ENCODE measurements at places on chromosomes 5 and 9.

DNA sequence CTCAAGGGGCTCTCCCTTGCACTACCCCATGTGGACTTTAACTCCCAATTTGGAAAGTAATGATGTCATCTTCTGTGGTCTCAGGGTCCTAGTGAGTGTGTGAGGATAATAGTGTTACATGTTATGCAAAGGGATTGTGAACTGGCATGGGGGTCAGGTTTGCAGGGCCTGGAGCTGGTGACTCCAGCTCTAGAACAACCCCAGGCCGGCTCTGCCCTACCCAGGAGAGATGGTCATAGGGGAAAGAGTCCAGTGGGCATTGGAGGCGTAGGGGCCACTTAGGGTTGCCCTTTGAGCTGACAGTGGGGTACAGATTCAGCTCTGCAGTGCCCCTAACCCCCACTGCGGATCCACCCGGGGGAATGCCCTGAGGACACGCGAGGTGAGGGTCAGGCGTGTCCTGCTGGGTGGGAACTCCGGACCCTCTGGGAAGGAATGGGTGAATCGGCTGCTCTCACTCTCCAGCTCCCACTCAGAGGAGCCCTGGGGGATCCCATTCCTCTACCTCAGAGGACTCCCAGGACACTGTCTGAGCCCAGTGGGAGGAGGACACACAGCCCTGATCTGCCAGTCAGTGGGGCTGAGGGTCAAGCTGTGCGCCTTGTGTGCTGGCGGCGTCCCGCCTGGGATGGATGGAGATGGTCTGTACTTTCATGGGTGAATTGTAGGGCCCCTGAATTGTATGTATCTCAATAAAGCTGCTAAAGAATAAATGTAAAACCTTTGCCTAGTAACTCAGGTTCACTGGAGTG is 2.5 kb upstream of the NKD2 start:
- DNase-seq: no peak

DNA sequence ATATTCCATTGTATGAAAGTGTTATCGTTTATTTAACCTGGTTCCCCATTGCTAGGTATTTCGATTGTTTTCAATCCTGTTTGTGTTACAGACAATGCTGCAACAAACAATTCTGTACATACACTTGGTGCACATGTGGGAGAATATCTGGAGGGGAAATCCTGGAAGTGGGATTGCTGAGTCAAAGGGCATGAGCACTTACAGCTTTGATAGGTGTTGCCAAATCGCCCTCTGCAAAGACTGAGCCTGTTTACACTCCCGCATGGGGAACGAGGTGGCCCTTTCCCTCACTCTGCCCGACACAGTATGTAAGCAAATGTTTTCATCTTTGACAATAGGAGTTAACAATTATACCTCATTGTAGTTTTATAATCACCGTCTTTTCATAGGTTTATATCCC is 66.2 kb downstream of the PDE6A start:
- no peak for DNase-seq

- DNase-seq: peak; percentile 8
Measured at GRCh38 chr5:66558560-66558959, 37.6 kb upstream of the MAST4 start.

DNA sequence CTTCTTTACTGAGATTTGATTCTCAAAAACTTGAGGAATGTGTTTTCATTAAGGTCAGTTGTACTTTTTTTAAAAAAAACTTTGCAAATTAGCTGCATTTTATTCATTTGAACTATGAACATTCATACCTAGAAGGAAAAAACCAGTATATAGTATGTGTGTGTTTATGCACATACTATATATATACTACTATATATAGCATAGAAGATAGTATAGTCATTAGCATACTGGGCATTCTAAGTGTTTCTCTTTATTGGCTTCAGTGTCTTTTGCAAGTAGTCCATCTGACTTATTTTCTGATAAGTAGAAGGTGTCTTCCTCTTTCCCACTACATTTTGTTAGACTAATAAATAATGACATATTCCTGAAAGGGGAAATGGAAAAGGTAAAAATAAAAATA is 33.0 kb downstream of the ELOVL7 start:
- DNase-seq: no peak

GRCh38 chr9:79778581-79778980 is 206.8 kb downstream of the TLE4 start:
- no peak for DNase-seq

- DNase-seq: peak; percentile 16
Measured at GRCh38 chr5:57529864-57530263, 47.3 kb upstream of the ACTBL2 start.

GRCh38 chr5:138725153-138725817 is 27.9 kb upstream of the CTNNA1 start:
- DNase-seq: no peak

DNA sequence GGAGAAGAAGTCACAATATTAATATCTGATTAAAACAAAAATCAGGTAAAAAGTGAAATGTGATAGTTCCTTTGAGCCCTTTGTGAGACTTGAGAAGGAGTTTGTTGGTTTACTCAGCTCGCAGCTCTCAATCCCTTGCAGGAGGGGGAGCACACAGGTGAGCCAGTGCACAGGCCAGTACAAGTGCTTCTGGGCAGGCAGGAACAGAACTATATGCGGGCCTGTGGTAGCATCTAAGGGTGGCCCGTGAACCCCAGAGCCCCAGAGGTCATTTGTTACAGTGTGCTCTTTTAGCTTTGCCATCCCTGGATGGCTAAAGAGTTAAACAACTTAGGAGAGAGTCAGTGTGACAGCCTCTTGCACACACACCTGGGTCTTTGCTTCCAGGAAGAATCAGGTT is 215.3 kb upstream of the EDIL3 start:
- DNase-seq: no peak

DNA sequence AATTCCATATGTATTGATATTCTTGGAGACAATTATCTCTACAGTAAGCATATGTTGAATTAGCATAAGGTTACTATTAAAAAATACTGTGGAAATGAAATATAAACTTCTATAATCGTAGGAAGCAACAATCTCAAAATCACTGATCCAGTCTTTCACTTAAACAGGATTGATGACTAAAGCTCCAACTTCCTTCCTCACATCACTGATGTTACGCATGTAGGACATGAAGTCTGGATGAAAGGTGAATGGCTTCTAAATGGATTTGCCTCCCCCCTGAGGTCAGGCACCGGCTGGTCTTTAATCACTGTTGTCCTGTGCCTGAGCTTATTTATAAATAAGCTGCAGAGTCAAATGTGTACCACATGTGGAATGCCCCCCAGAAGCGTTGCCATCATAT is 157.1 kb upstream of the NFIB start:
- no peak for DNase-seq

DNA sequence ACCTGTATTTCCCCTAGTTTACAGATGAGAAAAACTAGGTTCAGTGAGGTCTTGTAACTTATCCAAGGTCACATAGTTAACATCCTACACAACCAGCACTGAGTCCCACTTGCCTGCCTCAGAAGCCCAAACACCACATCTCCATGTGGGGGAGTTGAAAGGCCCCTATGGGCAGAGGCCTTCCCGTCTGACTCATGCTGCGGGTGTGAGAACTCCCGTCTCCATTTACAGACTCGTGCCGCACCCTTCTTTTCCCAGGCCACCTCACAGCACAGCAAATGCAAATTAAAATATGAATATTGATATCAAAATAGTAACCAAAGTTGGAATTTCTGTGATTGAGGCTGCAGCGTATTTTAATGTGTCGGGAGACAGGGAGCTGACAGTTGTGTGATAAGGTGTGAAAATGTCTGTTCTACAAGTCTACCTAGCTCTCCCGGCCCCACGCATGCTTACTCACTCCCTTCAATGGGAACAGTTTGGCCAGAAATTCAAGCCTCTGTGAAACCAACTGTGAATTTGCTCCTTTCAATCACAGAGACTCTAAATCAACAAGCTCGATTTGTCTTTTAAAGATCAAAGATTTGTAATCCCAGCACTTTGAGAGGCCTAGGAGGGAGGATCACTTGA is 90.1 kb downstream of the CRB2 start:
- DNase-seq: no peak

- no peak for DNase-seq
Measured at GRCh38 chr5:132011622-132012343, at the start of gene ACSL6. ACSL6 (minus strand) TSS chr5:132011658; CDS start chr5:132011553, 105 bp downstream.

DNA sequence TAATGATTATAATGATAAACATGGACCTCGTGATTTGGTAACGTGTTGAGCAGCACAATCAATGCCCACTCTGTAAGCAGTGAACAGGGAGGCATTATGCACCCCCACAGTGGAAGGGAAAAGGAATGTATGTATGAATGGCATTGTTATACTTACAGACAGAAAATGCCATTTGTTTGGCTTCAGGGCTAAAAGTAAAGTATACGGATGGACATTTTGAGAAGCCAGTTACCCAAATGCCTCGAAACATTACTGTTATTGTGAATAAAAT is 260.2 kb upstream of the PPP1R2B start:
- DNase-seq: no peak

DNA sequence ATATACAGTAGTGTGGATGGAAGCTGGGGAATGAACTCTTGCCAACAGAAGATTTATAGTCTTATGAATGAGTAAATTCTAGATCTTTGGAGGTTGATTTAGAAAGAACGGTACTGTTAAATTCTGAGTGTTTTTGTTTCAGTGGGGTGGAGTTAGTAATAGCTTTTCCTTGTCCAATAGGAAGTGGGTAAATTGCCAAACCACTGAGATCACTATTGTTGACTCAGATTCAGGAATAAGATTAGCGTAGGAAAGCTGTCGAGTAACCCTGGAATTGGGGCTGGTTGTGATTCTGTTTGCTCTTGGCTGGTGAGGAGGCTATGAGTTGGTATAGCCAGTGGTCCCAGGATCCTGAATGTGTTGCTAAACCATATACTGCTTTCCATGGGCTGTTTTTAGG is 155.6 kb downstream of the ARHGAP26 start:
- DNase-seq: no peak

DNA sequence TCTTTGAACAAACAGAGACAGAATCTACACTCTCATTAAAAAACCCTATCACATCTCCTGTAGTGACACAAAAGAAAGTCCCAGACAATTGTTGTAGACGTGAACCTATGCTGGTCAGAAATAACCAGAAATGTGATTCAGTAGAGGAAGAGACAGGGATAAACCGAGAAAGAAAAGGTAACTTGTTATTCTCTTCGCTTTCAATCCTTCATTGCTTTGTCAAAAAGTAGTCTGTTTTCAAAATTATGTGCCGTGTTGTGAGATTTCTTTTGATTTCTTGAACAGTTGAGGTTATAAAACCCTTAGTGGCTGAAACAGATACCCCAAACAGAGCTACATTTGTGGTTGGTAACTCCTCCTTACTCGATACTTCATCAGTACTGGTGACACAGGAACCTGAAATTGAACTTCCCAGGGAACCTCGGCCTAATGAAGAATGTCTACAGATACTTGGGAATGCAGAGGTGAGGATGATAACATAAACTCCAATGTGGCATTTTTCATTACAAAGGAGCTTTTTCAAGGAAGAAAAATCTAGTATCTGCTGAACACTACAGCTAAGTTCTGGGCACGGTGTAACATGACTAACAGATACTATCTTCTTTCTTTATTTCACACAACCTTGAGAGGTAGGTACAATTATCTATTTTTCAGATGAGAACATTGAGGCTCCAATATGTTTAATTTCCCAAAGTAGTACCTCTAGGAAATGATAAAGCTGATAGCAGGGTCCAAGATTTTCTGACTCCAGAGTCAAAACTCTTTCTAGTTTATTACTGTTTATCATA is 14.3 kb downstream of the HMGCR start:
- DNase-seq: no peak

DNA sequence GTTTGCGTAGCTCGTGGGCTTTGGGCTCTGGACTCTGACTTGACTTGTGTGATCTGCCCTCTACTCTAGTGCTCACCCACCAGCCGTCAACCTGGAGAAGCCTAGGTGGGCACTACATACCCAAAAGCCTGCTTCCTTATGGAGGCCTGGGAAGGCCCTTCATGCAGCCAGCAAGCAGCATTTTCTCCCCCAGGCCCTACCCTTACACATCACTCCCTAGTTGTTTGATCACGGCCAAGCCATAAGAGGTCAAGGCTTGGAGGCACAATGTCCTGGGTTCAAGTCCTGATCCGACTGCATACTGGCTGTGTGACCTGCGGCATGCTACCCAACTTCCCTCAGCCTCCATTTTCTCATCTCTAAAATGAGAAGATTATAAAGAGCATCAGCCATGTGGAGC is 151.3 kb upstream of the EGFLAM start:
- no peak for DNase-seq

GRCh38 chr9:127278372-127278771 is 13.8 kb downstream of the GARNL3 start:
- no peak for DNase-seq

DNA sequence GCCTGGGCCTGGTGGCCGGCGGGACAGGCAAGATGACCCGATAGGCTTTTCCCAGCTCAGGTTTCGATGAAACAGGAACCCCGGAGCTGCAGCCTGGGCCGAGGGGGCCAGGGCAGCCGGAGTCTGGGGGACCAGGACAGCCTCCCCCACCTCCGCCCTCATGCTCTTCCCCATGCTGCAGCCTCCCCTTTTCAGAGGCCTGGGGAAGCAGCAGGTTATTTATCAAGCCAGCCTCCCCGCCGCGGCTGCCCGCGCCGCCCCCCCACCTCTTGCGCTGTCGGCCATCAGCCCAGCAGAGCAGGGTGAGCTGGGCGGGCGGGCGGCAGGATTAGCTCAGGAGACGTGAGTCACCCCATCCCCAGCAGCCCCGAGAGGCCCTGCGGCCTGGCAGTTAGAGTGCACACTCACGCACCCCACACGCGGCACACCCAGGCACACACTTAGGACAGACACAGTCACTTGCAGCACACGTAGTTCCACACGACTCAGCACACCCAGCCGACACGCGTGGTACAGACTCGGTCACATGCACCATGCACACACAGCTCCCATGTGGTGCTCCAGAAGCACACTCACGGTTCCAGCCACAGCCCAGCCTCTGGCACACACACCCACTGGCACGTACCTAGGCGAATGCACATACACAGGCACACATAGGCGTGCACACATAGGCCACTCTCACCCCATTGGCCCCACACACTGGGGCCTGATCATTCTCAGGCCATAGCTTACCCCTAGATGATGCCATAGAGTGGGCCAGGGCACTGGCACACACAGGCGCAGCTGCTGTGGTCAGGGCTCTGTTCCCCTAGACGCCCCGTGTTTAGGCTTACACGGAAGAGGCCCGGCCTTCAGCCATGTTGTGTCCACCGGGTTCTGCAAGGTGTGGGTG is 13.0 kb downstream of the CXXC5 start:
- no peak for DNase-seq

- DNase-seq: no peak
Measured at GRCh38 chr5:138803285-138803684, 50.1 kb downstream of the CTNNA1 start.

GRCh38 chr5:133241179-133242092 is 189.6 kb downstream of the HSPA4 start:
- DNase-seq: no peak

DNA sequence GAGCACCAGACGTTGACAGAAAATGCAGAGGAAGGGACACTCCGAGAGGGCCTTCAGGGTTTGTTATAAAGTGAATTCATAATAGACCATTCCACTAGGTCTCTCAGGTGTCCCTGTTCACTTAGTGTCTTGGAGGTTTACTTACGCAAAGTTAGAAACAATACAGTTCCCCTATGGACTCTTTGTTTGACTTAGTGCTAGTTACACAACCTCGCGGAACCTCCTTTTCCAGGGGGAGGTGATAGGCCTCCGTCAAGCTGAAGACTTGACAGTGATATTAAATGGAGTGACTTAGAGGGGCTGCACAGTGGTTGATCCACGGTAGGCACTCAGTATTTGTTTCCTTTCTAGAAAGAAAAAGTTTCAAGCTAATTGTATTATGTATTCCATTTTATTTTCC is 1.3 kb downstream of the CCT5 start:
- DNase-seq: no peak

- DNase-seq: no peak
Measured at GRCh38 chr9:11257992-11258391, 645.2 kb upstream of the PTPRD start.

- DNase-seq: no peak
Measured at GRCh38 chr5:168426007-168426863, 60.0 kb upstream of the RARS1 start.
